ENCODE measurements at places on chromosomes 5 and 9.

- no peak for DNase-seq
Observed at GRCh38 chr9:114261987-114262386, 60.9 kb upstream of the ORM1 start.

- DNase-seq, result no peak
Observed at GRCh38 chr5:150114102-150114641, 27.8 kb upstream of the CSF1R start.

DNA sequence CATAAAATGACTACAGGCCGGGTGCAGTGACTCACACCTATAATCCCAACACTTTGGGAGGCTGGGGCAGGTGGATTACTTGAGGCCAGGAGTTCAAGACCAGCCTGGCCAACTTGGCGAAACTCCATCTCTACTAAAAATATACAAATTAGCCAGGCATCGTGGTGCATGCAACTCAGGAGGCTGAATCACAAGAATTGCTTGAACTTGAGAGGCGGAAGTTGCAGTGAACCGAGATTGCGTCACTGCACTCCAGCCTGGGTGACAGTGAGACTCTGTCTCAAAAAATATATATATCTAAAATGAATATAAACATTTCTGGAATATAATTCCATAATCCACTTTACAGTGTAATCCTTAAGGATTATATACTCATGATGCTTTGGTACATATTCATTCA lies 66.5 kb downstream of the TEX10 start:
- DNase-seq, result no peak

GRCh38 chr9:93864032-93864431 lies 91.1 kb downstream of the BARX1 start:
- DNase-seq, result no peak

DNA sequence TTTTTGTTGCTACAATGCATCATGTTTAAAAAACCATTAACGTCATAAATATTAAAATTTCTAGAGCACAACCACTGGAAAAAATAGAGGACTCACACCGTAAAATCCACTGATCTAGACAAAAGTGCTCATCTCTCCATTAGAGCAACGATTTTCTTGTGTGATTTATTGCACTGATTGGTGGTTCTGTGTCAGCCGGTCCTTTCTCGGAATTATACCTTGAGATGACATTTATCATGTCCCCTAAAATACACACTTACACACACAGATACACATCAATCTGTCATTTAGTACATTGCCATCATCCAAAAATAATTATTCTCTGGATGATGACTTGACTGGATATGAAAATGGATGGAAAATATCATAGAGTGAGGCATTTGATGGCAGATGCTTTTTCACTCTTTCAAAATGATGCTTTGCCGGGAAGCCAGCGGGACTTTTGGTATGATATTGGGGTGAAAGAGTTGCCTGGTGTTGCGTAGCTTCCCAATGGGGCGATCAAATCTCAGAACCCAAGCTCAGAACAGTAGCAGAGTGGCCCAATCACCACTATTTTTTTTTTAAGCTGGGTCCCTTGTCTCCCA lies 226.6 kb downstream of the GAS1 start:
- no peak for DNase-seq

GRCh38 chr9:72509053-72509452 lies 12.4 kb upstream of the TMC1 start:
- DNase-seq, result no peak

DNA sequence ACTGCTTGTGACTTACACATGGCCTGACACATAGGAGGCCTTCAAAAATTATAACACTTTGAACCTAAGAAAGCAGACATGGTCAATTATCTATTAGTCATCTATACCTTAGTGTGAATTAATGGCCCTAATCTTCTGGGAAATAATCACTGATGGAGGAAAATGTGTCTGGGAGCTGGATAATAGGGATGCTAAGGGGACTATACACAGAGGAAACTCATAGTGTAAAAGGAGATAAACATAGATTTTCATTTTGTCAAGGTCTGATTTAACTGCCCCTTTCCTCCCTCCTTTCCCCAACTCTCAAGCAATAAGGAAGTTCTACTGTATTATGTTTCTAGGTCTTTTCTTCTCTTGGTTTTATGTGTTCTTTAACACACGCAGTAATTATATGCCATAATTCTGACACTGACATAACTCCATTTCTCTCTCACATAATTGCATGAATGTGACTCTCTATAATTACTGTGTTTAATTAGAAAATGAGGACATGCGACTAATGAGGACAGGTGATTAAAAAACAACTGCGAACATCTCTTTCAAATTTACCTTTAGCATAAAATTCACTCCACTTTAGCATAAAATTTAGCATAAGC lies 18.7 kb upstream of the PRELID2 start:
- no peak for DNase-seq

DNA sequence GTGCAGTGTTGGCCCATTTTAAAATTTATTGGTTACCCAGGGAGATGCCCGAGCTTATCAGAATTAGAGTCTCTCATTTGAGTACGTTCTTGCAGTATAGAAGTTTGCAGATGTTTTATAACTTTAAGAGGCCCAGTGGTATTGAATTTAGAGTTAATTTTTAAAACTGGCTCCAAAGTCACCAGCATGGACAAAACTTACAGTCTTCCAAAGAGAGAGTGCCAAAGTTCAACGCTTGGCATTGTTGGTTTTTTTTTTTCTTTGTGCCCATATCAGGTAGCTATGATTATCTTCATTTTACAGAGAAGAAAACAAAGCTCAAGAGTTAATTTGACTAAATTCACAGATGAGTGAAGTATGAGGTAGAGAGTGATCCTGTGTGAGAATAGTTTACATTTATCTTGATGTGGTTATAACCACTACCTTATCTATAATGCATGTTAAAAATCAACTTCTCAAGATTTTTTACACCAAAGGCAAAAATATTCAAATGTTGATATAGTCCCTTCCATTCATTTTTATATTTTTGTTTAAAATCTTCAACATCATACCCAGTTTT lies 273.7 kb upstream of the DMRT1 start:
- DNase-seq, result no peak

- DNase-seq, result no peak
Observed at GRCh38 chr9:136602193-136602885, 56.5 kb upstream of the NOTCH1 start.

- no peak for DNase-seq
Observed at GRCh38 chr5:138946241-138946623, 71.1 kb upstream of the LRRTM2 start.

DNA sequence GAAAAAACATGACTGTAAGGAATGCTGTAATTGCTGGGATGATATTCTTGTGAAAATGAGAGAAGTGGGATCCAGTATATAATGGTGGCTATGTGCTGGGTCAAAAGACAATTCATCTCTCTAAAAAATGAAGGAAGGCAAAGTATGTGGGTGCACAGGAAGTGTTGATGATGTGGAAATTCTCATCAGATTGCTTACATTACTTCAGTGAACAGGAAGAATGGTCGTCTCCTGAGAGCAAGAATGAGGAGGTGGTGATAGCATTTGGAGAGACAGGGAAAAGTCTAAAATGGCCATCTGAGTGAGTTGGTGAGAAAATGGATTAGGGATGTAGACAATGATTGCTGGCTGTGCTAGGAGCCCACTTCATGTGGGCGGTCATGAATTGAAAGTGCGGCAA lies 253.5 kb upstream of the NREP start:
- DNase-seq, result no peak

DNA sequence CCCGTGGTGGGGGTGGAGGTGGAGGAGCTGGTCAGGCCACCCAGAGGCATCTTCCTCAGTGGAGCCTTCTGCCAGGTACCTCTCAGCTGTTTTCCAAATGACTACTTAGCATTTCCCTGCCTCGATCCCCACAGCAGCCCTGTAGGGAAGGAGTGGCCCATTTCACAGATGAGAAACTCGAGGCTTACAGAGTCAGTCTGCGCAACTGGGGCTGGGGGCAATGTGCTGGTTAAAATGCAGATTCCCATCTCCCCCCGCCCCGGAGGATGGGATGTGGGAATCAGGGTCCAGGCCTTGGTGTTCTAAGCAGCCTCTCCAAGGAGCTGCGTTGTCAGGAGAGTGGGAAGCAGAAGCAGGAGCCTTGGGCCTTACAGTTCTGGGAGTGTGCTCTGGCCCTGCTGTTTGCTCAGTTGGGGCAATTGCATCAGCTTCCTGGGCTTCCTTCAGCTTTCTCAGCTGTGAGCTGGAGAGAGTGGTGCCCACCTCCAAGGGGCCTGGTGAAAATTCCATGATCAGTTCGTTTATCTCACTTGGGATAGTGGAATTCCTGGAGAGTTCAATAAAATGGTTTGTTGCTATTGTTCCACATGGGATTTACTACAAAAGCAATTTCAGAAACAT lies 19.4 kb downstream of the ERGIC1 start:
- no peak for DNase-seq

- DNase-seq, result no peak
Observed at GRCh38 chr9:90054810-90055209, 450.0 kb downstream of the GADD45G start.
